ENCODE measurements at places on chromosomes 2 and 18. TPM values are rescaled to one million over a fixed set of nuclear protein-coding genes. Genes with fewer than 3 reads are reported as not detected.

GRCh38 chr2:44351088-44351487 is 10.2 kb downstream of the PREPL start:
- no peak for DNase-seq

GRCh38 chr2:29281086-29281915 is 166.1 kb downstream of the CLIP4 start:
- DNase-seq: no peak

GRCh38 chr18:3725115-3725514 is 275.1 kb downstream of the TGIF1 start:
- no peak for DNase-seq

GRCh38 chr2:174807931-174808330 is 43.7 kb upstream of the CHRNA1 start:
- DNase-seq: no peak

DNA sequence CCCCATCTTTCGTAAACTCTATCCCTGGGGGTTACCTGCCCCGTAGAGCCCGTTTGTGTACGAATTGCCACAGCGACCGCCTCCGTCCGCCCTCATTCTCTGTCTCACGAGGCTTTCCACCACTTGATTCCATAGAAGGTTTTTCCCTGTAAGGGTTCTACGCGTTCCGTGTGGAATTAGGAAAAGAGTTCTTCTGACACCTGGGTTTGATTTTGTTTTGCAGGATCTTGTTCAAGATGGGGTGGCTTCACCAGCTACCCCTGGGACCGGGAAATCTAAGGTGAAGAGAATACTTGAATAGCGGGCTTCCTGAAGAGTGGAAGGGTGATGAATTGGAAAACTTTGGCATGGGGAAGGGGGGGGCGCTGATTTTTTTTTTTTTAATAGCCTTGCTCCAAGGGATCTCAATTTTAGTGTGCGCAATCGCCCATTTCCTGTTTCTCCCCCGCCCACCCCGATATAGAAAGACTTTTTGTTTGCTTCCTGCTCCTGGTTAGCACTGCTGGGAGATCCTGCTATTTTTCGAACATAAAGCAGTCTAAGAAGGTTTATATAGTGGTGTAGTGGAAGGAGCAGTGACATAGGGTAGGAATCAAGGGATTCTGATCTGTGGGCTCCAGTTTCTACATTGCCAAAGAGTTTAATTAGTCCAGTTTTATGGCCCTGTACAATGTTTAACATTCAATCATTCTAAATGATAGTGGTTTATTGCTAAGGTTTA is 564 bp downstream of the GCC2 start:
- peak; percentile 42 for DNase-seq

DNA sequence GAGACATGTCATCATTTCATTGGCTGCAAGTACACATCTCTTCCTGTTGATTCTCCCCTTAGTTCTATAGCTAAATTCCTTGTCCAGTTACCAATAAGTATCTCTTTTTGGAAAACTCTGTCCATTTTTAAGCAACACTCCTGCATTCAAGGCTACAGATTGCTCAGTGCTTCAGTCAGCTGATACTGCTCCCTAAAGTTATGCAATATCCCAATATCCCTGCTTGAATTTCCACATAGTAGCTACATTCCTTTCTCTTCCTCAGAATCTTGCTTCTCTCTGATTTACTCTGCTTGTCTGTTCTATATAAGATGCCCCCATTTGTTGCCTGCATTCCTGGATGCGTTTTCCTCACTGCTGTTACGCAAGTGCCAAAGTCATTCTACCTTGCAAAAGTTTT is 109.8 kb downstream of the PARD3B start:
- DNase-seq: no peak

The LIPT1 gene
- total RNA-seq: not detected

The COL5A2 gene
- total RNA-seq: 62.8 TPM

GRCh38 chr18:64202863-64203262 is 54.0 kb upstream of the LINC00305 start:
- no peak for DNase-seq

Data from transverse colon (tissue), 4 donors.